ENCODE measurements at places on chromosomes 13 and 19.

GRCh38 chr19:38045554-38046253 is 138.7 kb downstream of the SIPA1L3 start:
- no peak for DNase-seq

GRCh38 chr13:99051768-99052455 is 74.0 kb upstream of the DOCK9 start:
- DNase-seq = no peak

DNA sequence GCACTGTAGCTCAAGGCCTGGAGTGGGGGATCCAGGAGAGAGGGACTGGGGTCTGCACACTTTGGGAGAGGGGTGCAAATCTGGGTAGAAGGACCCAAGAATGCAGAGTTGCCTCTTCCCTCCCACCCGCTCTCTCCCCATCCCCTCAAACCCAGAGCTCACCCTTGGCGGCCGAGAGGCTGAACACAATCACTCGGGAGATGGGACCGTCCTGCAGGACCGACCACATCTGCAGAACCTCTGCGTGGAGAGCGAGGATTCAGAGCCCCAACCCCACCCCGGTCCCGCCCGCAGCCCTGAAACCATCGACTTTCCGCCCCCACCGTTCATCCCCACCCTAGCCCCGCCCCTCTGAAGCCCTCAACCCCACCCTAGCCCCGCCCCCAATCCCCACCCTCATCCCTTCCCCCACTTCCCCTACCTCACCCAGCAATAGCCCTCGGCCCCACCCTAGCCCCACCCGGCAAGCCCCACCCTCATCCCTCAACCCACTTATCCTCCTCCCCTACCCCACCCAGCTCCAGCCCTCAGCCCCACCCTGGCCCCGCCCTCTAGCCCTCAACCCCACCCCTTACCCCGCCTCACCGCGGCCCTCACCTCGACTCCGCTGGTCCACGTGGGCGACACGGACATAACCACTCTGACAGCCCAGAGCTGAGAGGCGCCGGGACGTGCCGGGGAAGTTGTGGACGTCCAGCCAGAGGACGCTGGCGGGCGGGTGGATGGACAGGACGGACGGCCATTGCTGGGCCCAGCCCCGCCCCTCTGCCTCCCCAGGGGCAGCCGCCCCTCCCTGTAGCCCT is 4.1 kb downstream of the KPTN start:
- DNase-seq = no peak

- no peak for DNase-seq
Measured at GRCh38 chr13:40452741-40453334, 213.6 kb downstream of the FOXO1 start.

DNA sequence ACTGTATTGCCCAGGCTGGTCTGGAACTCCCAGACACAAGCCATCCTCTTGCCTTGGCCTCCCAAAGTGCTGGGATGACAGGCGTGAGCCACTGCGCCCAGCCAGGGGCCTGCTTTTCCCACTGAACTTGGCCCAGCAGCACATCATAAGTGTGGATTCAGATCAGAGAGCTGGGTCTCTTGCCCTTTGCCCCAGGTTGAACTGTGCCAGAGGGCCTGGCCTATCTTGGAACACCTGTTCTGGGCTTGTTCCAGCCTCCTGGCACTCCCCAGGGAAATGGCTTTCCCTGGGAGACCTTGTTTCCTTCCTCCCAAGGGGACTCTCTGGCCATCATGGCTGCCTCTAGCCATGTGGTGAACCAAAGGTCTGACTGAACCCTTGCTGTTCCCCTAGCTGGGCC is 3.4 kb downstream of the CC2D1A start:
- DNase-seq = no peak

DNA sequence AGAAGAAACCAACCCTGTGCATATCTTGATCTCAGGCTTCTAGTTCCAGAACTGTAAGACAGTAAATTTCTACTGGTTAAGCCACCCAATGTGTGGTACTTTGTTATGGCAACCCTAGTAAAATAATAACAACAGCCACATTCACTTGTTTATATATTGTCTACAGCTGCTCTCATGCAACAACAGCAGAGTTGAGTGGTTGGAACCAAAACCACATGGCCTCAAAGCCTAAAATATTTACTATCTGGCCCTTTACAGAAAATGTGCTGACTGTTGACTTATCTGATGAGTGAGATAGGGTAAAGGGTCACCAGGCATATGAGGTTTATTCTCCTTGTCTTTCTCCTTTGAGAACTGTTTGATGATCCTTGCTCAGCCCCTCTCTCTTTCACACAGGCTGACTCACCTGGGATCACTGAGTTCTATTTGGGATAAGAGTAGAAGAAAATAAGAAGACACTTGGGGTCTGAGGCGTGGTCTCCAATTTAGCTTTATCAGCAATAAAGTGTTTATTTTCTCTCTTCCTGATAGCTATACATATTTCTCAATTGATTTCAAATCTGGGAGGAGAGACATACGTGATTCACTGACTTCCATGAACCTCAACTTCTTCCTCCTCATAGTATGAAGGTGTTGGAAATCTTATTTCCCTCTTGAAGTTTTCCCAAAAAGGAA is 227.5 kb upstream of the STARD13 start:
- DNase-seq = no peak
